Globus pallidus (tissue), 1 donor: ENCODE measurements at places on chromosomes 16 and 17.

DNA sequence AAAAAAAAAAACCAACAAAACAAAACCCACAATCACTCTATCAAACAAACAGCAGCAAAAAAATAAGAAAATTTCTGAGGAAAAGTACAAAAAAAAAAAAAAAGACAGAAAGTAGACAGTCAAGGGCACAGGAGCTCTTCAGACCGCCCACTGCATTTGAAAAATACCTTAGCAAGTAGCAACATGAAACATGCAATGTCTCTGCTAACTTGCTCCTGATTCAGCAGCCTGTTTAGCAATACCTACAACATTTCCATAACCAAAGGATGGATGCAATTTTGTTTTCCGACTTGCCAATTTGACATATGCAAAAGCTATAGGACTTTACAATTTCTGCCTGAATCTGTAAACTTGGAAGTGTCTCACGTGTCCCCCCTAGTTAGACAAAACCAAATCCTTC lies 57.4 kb downstream of the SYNRG start:
- DNase-seq = no peak

- DNase-seq = no peak
Measured at GRCh38 chr16:14125000-14125681, 54.0 kb downstream of the MRTFB start.

- DNase-seq = no peak
Measured at GRCh38 chr17:50267074-50267841, 7.0 kb upstream of the TMEM92 start.

DNA sequence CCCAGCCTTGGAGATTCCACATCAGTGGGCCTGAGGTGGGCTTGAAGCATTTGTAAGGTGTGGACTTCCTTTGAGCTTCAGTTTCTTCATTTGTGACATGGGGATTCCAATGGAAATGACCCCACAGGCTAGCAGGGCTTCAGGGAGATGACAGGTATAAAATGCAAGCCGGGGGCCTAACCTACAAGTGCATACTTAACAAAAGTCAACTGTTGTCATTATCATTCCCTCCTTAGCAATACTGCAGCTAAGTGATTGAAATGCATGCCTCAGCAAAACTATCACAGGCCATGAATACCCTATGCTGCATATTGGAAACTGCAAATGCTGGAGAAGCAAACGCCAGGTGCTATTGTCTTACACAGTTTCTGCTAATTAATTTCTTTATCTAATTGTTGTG lies 19.8 kb downstream of the CCL4 start:
- no peak for DNase-seq

- DNase-seq = no peak
Measured at GRCh38 chr16:69662901-69663300, 63.5 kb downstream of the NQO1 start.

GRCh38 chr16:70678898-70679670 lies 6.8 kb downstream of the MTSS2 start:
- no peak for DNase-seq
